ENCODE measurements at places on chromosomes 5 and 9.
A peak's percentile ranks its signal among the peaks of the same experiment; 100 is the strongest.

GRCh38 chr5:74693191-74693590, 8.2 kb downstream of the HEXB start:
- H3K4me1 ChIP-seq, result no peaks in the 10 kb centered on the region
- no peak overlapping the region for H3K27ac ChIP-seq
- DNase-seq, result no peak
- H3K27me3 ChIP-seq, result no peaks in the 10 kb centered on the region

- H3K36me3 ChIP-seq, result no peaks in the 10 kb centered on the region
- H3K27ac ChIP-seq, result no peak overlapping the region
- DNase-seq, result peak; percentile 57
- H3K27me3 ChIP-seq, result no peaks in the 10 kb centered on the region
- H3K4me1 ChIP-seq, result peaks cover 13% of the 10 kb centered on the region
Observed at GRCh38 chr9:76643399-76644117, 120.7 kb upstream of the PCA3 start.

DNA sequence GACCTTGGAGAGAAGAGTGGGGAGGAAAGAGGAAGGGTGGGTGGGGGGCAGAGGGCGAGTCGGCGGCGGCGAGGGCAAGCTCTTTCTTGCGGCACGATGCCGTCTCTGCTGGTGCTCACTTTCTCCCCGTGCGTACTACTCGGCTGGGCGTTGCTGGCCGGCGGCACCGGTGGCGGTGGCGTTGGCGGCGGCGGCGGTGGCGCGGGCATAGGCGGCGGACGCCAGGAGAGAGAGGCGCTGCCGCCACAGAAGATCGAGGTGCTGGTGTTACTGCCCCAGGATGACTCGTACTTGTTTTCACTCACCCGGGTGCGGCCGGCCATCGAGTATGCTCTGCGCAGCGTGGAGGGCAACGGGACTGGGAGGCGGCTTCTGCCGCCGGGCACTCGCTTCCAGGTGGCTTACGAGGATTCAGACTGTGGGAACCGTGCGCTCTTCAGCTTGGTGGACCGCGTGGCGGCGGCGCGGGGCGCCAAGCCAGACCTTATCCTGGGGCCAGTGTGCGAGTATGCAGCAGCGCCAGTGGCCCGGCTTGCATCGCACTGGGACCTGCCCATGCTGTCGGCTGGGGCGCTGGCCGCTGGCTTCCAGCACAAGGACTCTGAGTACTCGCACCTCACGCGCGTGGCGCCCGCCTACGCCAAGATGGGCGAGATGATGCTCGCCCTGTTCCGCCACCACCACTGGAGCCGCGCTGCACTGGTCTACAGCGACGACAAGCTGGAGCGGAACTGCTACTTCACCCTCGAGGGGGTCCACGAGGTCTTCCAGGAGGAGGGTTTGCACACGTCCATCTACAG, 760 bp downstream of the NPR3 start:
- DNase-seq, result peak; percentile 79
- H3K27me3 ChIP-seq, result peaks cover 91% of the 10 kb centered on the region
- H3K36me3 ChIP-seq, result no peaks in the 10 kb centered on the region
- H3K4me3 ChIP-seq, result peak overlapping the region; percentile 43
- H3K27ac ChIP-seq, result no peak overlapping the region

GRCh38 chr5:116421080-116421629, 153.5 kb downstream of the SEMA6A start:
- DNase-seq, result no peak
- H3K4me1 ChIP-seq, result no peaks in the 10 kb centered on the region
- H3K27me3 ChIP-seq, result no peaks in the 10 kb centered on the region
- H3K27ac ChIP-seq, result no peak overlapping the region
- H3K36me3 ChIP-seq, result no peaks in the 10 kb centered on the region

DNA sequence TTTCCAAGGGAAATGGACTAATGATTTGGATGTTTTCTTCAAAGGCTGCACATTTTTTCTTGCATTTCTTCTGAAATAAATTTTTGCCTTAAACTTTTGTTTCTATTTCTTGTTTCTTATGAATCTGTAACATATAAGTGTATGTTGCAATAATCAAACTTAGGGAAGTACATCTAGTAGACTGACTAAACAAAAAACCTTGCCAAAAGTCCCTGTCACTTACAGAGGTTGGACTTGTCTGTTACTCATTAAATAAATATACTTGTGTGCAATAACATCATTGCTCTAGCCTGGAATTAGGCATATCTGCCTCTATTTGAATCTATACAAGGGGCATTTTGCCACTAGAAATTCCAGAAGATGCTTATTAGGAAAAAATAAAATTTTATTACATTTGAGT, 56.6 kb downstream of the C6 start:
- no peak overlapping the region for H3K4me3 ChIP-seq
- H3K36me3 ChIP-seq, result no peaks in the 10 kb centered on the region
- H3K27ac ChIP-seq, result no peak overlapping the region

- H3K36me3 ChIP-seq, result no peaks in the 10 kb centered on the region
- H3K4me3 ChIP-seq, result no peak overlapping the region
- no peak overlapping the region for H3K27ac ChIP-seq
Observed at GRCh38 chr9:21669701-21670100, 132.7 kb upstream of the MTAP start.

DNA sequence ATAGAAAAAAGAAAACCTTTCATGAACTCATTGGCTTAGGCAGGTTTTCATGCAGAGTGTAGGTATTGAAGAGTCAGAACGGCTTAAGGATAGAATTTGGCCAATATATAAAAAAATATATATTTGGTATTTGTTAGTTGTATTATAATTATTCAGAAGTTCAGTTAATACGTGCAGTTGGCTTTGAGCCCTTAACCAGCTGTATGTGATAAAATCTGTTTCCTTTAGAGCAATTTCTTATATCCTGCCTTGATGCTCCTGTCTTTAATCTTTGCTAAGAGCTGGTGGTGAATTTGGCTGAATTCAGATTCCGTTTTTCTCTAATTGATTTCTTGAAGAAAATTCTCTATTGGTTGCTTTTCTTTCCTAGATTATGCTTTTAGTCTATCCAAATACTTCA, 3.7 kb downstream of the ANXA1 start:
- no peaks in the 10 kb centered on the region for H3K27me3 ChIP-seq
- H3K27ac ChIP-seq, result no peak overlapping the region
- DNase-seq, result no peak

GRCh38 chr5:151862811-151863472, 61.7 kb downstream of the GLRA1 start:
- no peak overlapping the region for H3K27ac ChIP-seq
- H3K4me3 ChIP-seq, result no peak overlapping the region
- no peaks in the 10 kb centered on the region for H3K36me3 ChIP-seq
- no peaks in the 10 kb centered on the region for H3K27me3 ChIP-seq
- H3K4me1 ChIP-seq, result peaks cover 5% of the 10 kb centered on the region

- H3K27me3 ChIP-seq, result no peaks in the 10 kb centered on the region
- no peak overlapping the region for H3K27ac ChIP-seq
- no peak overlapping the region for H3K4me3 ChIP-seq
- no peaks in the 10 kb centered on the region for H3K4me1 ChIP-seq
Observed at GRCh38 chr5:35003018-35003957, 44.5 kb downstream of the AGXT2 start.

GRCh38 chr5:152405145-152405544, at the start of gene NMUR2:
Gene NMUR2, minus strand, starts transcription at chr5:152405279. Its CDS starts 166 bp downstream, at chr5:152405113.
- DNase-seq, result peak; percentile 89
- H3K36me3 ChIP-seq, result no peaks in the 10 kb centered on the region
- no peaks in the 10 kb centered on the region for H3K4me1 ChIP-seq
- no peak within 1 kb of the TSS for H3K4me3 ChIP-seq

DNA sequence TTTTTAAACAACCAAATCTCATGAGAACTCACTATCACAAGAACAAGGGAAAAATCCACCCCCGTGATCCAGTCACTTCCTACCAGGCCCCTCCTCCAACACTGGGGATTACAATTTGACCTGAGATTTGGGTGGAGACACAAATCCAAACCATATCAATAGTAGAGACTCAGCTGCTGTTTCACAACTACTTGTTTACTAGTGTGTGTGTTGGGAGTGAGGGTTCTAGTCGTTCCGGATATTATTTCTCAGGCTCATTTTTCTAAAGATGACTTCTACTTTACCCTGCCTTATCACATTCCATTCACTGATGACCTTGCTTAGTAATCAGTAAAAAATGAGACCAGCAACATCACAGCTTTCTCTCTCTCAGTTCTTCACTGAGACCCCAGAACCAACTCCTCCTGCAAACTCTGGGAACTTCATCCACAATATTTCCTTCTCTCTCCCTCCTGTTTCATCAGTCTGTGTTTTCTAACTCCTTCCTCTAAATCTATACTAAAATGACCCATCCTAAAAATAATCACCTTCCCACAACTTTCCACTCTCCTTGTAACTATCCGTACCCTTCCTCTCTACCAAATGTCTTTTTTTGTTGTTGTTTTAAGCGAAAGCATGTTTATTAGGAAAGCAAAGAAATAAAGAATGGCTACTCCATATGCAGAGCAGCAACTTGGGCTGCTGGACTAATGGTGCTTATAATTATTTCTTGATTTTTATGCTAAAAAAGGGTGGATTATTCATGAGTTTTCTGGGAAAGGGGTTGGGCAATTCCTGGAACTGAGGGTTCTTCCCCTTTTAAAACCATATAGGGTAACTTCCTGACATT, 121.5 kb upstream of the SPRY4 start:
- no peak overlapping the region for H3K4me3 ChIP-seq
- no peak overlapping the region for H3K27ac ChIP-seq
- H3K4me1 ChIP-seq, result no peaks in the 10 kb centered on the region
- no peak for DNase-seq
